ENCODE measurements at places on chromosomes 5 and 9.

- DNase-seq, result no peak
Observed at GRCh38 chr5:150067405-150067960, 18.9 kb downstream of the CSF1R start.

DNA sequence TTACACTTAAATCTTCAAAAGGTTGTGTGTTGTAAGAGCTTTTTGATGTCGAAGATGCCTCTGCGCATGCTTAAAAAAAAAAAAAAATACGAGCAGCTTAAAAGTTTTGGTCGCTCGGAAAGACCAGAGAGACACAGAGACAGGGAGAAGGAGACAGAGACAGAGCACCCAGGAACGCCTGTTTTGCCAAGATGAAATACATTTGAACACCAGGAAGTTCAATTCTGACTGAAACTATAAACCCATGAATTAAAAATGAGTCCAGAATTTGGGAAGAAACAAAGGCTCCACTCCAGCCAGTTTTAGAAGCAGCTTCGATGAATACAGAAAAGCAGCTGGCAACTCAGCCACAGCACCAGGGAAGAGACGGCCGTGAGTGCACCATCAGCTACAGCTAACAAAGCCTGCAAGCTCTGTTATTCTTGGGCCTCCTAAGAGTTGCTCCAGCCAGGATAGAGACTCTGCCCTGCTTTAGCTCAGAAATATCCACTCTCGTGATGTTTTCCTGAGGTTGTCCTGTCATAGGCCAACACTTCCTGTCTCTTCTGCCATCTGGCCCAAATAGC lies 2.5 kb upstream of the ZNF474 start:
- peak; percentile 52 for DNase-seq

DNA sequence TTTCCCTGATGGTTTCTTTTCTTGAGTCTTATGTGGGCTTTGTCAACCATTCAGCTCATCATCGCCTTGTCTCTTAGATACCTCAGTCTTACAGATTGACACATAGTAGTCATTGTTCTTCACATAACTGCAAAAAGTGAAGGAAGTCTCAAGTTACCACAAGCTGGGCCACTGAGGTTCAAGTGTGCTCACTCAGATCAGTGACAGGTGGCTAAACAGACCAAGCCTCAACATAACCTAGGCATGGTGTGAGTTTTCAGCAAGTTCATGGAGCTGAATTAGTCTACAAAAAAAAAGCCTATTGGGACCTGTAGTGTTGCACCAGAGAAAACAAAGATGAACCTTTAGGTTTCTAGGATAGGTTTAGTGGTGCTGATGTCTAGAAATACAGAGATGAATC lies 58.2 kb downstream of the RFK start:
- DNase-seq, result no peak

- no peak for DNase-seq
Observed at GRCh38 chr5:43515678-43516048, 715 bp upstream of the C5orf34 start.

- peak; percentile 80 for DNase-seq
Observed at GRCh38 chr5:89849830-89850512, 559.6 kb downstream of the CETN3 start.

DNA sequence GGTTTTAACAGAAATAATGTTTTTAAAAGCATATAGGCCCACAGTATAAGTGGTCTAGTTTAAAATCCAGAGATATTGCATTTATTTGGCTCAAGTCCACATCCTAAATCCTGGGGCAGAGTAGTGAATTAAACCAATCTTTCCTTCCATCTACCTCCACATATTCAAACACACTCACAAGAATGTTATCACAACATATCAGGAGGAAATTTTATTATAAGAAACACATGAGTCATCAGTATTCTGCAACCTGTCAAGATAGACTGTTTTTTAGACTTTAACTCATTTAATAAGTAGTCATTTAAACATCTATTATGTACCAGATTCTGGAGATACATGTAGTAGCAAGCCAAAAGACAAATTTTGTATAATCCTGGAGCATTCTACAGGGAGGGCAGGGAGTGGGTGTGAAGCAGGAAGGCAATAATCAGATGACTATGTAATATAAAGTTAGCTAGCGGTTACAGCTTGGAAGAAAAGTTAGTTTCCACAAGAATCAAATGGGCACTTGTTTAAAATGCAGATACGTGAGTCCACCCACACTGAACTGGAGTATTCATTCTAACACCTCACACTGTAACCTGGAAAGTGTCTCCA lies 187.3 kb upstream of the PIK3R1 start:
- no peak for DNase-seq

GRCh38 chr5:88954511-88954910 lies 71.5 kb upstream of the MEF2C start:
- no peak for DNase-seq

GRCh38 chr9:14912859-14913258 lies 2.6 kb upstream of the FREM1 start:
- DNase-seq, result no peak

DNA sequence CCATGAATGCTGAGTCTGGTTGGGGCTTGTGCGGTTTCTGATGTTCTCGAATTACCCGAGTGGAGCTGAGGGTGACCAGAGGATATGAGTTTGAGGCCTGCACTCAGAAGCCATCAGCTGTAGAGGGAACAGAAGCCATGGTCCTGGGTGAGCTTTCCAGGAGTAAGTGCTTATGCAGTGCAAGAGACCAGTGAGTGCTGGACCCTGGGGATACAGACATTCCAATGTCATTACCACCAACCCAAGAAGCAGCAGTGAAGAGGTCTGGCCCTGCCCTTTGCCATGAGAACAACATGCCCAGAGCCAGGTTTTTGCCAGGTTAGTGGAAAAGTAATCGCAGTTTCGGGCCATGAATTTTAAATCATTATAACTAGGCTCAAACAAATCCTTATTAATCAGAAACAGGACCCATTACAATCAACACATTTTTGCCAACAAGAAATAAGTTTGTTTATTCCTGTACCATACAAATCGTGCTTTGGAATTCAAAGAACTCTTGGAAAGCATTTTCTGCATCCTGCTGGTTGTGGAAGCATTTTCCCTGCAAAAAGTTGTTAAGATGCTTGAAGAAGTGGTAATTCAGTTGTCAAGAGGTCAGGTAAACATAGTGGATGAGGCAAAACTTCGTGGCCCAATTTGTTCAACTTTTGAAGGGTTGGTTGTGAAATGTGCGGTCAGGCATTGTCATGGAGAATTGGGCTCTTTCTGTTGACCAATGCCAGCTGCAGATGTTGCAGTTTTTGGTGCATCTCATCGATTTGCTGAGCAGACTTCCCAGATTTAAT lies 154.6 kb downstream of the SYK start:
- no peak for DNase-seq

GRCh38 chr5:35004200-35004599 lies 43.5 kb downstream of the AGXT2 start:
- no peak for DNase-seq

GRCh38 chr9:33306037-33306436 lies 15.7 kb downstream of the NFX1 start:
- DNase-seq, result no peak

- no peak for DNase-seq
Observed at GRCh38 chr5:155844542-155844941, 482.4 kb upstream of the SGCD start.

DNA sequence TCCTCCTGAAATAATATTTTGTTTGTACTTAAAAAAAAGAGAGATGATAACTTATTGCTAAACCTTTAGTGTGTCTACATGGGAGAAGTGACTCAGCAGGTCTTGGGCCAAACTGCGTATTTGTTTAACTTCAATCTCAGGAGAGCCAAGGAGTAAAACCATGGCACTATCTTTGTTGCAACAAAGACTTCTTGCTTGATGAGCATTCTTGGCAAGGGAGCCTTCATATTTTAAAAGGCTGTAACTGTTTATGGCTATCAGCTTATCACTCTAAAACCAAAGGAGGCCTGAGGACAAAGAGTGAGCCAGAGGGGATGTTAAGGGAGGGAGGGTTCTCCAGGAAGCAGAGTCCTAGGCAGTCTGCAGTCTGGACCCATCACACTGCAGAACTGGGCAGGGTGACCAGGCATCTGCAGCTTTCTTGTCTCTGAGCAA lies 216.2 kb upstream of the S1PR3 start:
- no peak for DNase-seq

GRCh38 chr9:33414889-33415500 lies 12.6 kb upstream of the AQP7 start:
- no peak for DNase-seq

DNA sequence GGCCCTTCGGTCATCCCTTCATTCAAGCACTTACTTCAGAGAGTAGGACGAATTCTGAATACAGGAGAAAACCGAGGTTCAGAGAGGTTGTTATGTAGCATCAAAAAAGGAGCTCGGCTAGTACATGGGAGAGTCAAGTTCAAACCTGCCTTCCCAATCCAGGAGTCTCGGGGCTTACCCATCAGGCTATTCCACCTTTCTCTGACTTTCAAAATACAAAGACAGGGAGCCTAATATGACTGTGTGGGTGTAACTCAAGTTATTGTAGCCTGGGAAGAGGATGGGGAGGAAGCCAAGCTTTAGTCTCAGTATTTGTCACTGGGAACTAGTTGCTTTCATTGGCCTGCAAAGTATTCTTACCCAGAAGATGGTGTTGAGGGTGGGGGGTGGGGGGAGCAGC lies 274.8 kb upstream of the PANK3 start:
- no peak for DNase-seq

DNA sequence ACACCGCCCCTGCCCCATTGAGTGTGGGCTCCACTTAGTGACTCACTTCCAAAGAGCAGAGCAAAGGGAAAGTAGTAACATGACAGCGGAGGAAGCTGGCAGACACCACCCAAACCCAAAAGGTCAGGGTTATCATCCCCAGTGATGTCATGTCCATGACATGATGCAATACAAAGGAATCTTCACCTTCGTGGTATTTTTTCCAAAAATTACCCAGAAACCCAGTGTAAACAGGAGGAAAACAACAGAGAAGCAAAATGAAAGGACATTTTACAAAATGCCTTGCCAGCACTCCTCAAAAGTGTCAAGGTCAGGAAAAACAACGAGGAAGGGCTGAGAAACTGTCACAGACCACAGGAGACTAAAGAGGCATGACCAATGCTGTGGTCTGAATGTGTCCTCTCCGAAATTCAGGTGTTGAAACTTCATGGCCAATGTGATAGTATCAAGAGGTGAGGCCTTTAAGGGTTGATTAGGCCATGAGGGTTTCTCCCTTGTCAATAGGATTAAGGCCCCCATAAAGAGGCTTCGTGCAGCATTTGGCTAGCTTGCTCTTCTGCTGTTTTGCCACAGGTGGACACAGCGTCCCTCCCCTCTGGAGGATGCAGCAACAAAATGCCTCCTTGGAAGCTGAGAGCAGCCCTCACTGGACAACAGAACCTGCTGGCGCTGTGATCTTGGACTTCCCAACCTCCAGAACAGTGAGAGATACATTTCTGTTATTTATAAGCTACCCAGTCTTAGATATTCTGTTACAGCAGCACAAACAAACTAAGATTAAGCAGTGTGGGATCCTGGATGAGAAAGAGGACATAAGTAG lies 30.5 kb upstream of the MED10 start:
- DNase-seq, result no peak

DNA sequence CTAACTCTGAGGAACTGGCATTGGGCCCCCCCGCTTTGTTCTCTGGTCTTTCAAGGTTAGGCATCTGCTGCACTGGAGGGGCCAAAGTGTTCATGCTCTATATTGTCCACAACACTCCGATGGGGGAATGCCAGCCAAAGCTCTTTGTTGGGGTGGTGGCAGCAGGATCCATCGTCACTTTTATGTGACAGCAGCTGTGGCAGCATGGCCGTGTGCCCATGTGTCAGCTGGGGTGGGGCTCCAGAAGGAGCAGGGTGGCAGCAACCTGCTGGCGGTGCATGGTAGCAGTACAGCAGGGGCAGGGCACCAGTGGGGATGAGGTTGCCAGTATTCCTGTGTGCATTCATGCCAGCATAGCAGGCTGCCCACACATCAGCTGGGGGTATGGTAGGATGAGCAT lies 28.2 kb downstream of the ITGA2 start:
- DNase-seq, result no peak

DNA sequence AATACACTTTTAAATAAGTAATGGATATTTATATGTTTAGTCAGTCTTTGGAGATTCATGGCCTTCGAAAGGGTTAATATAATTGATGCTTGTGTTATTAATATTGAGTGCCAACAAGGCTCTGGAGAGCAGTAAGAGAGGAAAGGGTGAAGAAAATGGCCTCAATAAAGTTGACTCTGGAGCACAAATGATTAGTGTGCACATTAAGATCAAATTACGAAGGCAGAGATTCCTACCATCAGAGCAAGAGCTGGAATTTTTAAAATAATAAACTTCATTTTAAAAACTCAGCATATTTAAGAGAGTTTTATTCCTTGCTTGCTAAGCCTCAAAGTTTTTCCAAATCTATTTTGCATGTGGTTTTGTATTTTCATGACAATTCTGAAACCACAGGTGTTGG lies 14.8 kb downstream of the SLC44A1 start:
- no peak for DNase-seq

- DNase-seq, result no peak
Observed at GRCh38 chr9:16664211-16664610, 206.3 kb downstream of the BNC2 start.

- no peak for DNase-seq
Observed at GRCh38 chr5:59291941-59292340, 601.6 kb downstream of the PDE4D start.

GRCh38 chr9:27195191-27195590 lies 86.2 kb downstream of the TEK start:
- DNase-seq, result no peak

- DNase-seq, result no peak
Observed at GRCh38 chr5:145872914-145873313, at the start of gene GRXCR2. Gene GRXCR2 (minus strand): TSS chr5:145873014. CDS start chr5:145872968, 46 bp downstream.

DNA sequence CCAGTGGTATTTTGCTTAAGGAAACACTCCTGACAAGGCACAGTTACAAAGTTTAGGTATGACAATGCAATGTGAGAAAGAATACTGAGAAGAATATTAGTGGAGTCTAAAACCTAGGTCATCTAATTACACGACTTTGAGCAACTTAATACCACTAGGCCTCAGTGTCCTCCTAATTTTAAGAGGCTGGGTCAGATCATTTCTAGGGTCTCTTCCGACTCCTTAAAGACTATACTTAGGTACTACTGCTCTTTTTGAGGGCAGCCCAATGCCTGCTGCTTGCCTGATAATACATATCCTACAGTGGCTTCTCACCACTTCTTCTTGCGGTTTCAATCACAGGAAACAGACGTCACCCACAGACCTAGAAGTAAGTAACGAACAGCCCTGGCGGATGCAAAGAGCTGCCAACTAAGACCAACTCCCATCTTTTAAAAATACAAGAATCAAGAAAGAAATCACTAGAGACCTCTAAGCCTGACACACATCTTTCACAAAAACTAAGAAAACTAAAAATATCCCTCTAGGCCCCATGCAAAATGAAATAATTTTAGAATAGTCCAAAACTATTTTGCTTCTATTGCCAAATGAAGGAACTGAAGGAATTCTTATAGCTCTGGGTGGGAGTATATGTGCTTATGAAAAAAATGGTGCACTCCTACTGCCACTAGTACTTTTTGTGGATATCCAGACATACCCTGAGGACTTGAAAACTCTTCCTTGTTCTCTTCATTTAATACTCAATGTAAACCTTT lies 13.1 kb downstream of the DIAPH1 start:
- DNase-seq, result no peak

GRCh38 chr9:118009614-118010013 lies 305.4 kb downstream of the TLR4 start:
- peak; percentile 29 for DNase-seq

- no peak for DNase-seq
Observed at GRCh38 chr9:69834591-69835184, 14.1 kb downstream of the CFAP95 start.
